ENCODE measurements at places on chromosomes 4 and X. TPM values are rescaled to one million over a fixed set of nuclear protein-coding genes. Genes with fewer than 3 reads are reported as not detected.

FRAS1 gene
- total RNA-seq: 0.64 TPM

MTNR1A gene
- not detected for total RNA-seq

CPLX1 gene
- 0.91 TPM for total RNA-seq

TEX11 gene
- not detected for total RNA-seq

Measured in gastrocnemius medialis (tissue), 4 donors.